Amniotic stem cell (primary cell): ENCODE measurements at places on chromosomes 12 and 14.

- no peak for DNase-seq
Measured at GRCh38 chr12:88519802-88520435, 60.4 kb downstream of the KITLG start.

DNA sequence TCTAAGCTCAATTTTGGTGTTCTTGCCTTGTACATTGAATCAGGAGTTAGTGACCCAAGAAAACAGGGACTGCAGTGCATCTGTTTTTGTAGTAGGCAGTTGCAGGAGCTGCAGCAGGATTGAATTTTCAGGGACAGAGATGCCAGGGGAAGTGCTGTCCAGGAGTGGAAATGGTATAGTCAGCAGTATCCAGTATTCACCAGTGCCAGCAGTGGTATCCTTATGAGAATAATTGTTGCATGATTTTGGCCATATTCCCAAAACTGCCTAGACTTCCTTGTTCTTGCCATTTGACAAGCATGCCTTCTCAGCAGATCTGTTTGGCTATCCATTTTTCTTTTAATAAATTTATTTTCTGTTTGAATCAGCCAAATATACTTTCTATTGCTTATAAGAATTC, 18.6 kb upstream of the ABCD2 start:
- DNase-seq: no peak

DNA sequence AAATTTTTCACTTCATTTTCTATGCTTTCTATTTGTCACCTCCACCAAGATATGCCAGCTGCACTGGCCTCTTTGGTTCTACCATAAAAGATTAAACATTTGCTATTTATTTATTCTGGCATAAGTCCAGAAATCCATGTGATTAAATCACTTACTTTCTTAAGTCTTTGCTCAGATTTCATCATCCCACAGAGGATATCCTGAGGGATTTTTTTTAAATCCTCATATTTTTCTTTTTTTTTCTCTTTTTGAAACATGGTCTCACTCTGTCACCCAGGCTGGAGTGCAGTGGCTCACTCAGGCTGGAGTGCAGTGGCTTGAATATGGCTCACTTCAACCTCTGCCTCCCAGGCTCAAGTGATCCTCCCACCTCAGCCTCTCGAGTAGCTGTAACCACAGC, 645.4 kb upstream of the ATXN7L3B start:
- no peak for DNase-seq

GRCh38 chr14:41120402-41120801, 486.3 kb upstream of the LRFN5 start:
- DNase-seq: no peak

DNA sequence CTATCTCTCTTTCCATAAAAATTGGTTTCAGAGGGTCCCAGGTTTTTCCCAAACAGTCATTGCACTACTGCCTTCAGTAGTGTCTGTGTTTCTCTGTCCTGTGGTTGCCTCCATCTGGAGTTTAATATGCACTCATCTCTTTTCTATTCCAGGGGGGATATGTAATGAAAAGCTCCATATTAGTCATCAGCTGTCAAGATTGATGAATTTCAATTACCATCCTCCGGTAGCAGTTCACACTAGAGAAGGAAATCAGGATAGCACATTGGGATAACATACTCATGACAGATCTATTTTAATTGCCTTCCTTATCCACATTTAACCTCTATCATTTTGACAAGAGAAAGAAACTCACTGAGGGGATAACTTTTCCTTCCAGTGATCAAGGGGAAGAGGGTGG, 589.0 kb upstream of the SEL1L start:
- DNase-seq: no peak

GRCh38 chr14:30387871-30388270, 171.1 kb upstream of the G2E3 start:
- no peak for DNase-seq

GRCh38 chr12:56086096-56086495, 6.1 kb downstream of the ERBB3 start:
- DNase-seq: no peak

GRCh38 chr12:46917821-46918220, 92.0 kb upstream of the SLC38A4 start:
- DNase-seq: no peak

- DNase-seq: peak; percentile 63
Measured at GRCh38 chr12:632102-632696, 31.0 kb downstream of the NINJ2 start.

DNA sequence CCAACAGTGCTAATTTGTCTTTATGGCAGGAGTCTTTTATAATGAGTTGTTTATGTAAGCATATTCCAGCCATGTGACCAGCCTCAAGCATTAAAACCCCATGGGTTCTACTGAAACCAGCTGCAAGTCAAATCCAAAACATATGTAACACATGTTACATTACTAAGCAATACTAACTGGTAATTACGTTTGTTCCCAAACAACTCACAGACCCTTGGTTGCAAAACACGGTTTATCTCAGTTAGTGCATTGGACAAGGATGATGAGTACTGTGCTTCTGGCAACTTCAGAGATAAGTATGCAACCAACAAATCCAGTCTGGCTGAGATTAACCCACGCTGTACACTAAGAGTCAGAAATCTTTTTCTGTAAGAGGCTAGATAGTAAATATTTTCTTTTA, 110.1 kb upstream of the FAR2 start:
- no peak for DNase-seq

GRCh38 chr14:89630101-89630829, 213.2 kb upstream of the FOXN3 start:
- no peak for DNase-seq

DNA sequence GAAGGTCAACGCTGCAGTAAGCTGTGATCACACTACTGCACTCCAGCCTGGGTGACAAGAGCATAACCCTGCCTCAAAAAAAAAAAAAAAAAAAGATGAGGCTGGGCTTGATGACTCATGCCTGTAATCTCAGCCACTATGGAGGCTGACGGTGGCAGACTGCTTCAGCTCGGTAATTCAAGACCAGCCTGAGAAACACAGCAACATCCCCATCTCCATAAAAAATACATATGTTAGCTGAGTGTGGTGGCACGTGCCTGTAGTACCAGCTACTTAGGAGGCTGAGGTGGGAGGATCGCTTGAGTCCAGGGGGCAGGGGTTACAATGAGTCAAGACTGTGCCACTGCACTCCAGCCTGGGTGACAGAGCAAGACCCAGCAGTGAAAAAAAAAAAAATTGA, 50.4 kb downstream of the GXYLT1 start:
- DNase-seq: no peak
